NCI-H146 (cell line): ENCODE measurements at places on chromosomes 4 and X.

DNA sequence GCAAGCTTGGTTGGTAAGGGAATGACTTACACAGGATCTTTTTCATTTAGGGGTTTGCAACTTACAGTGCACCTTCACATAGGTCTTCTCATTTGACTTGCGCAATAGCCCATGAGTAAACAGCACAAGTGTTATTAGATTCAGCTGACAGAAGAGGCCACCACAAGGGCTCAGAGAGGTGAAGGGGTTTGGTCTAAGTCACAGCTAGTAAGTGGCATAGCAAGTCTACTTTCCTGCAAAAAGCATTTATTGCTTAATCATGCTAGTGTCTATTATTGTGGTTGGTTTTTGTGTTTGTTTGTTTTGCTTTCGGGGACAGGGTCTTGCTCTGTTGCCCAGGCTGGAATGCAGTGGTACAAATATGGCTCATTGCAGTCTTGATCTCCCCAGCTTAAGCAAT is 83.3 kb downstream of the SPRY1 start:
- DNase-seq: no peak

DNA sequence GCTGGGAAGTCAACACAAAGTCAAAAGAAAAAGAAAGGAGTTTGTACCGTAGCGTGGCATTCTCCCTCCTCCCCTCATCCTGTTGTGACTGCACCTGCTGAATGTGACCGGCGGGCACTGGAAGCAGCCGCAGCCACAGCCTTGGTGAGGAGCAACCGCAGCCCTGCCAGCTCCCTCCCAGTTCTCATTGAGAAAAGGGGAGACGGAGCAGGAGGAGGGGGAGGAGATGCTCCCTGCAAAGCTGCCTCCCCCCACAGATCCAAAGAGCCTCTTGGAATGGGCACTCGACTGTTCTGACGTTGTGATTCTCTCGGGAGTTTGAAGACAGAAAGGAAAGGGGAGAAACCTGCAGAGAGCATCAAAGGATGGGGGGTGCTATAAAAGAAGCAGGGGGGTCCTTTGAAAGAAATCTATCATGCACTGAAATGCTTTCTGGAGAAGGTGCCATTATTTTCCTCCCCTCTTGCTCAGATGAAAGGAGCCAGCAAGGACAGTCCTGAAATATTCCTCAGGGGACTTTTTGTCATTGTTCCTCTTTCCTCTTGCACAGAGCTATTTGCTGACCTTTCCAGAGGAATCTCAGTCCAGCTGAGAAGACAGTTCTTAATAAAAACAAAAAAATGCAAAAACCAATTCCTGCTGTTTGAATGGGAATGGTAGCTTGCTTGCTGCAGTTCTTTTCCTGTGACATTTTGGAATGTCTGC is 429.7 kb downstream of the MAPK10 start:
- DNase-seq: no peak

GRCh38 chr4:170497112-170497511 is 407.4 kb upstream of the AADAT start:
- no peak for DNase-seq

- no peak for DNase-seq
These were observed 295.4 kb downstream of the TRIML1 start for GRCh38 chr4:188434643-188435042.

DNA sequence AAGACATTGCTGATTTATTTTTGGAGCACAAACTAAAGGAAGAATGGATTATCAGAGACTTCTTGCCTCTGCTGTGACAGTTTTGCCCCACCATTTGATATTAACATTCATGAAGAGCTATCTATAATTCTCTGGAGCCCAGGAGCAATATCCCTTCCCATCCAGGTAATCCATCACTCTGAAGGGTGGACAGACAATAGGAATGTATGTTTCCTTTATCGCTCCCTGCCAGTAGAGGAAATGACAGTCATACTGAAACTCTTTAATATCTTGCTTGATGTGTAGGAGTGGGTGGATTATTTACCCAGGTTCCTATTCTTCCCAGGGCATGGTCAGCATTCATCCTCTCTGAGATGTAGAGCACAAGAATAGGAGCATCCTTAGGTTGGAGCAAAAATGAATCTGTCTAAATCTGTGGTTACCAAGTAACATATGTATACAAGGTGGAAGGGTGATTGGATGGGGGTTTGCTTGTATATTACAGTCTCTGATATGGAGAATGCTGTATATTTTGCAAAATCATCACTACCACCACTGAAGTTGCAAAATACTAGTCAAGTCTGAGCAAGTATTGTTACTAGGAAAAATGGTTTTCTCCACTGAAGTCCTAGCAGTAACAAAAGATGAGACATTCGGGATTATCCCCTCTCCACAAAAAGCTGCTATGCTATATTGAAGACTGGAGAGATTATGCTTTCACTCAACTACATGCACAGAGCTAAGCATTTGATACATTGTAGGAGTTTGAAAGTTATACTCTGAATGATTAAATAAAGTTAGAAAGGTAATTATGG is 151.6 kb downstream of the CBLL2 start:
- DNase-seq: no peak

- no peak for DNase-seq
These were observed 329.9 kb downstream of the NAF1 start for GRCh38 chr4:162836773-162837172.
